ENCODE measurements at places on chromosomes 3 and 15.

DNA sequence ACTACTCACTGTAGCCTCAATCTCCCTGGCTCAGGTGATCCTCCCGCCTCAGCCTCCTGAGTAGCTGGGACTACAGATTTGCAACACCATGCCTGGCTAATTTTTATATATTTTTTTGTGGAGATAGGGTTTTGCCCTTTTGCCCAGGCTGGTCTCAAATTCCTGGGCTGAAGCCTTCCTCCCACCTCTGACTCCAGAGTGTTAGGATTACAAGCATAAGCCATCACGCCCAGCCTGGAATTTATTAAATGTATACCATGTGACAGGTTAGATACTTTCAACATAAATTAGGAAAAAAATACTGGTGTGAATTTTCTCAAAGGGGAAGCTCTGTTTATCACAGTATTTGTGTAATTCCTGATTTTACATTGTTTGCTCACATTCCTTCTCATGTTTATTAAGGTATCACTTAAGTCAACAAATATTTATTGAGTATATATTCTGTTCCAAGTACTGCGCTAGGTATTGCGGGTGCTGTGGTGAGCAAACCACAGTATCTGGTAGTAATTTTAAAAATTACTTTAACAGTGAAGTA is 24.8 kb downstream of the PPP4R2 start:
- no peak for DNase-seq

DNA sequence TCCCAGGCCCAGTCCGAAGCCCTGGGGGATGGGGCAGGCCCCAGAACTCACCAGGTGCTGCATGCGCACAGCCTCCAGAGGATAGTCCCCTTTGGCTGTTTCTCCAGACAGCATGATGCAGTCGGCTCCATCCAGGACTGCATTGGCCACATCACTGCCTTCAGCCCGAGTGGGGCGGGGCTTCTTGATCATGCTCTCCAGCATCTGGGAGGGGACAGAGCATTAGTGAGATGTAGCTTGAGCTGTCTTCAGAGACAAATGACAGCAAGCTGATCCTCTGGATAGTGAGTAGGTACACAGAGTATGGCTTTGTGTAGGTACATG is 9.1 kb upstream of the GRAMD2A start:
- DNase-seq: no peak

DNA sequence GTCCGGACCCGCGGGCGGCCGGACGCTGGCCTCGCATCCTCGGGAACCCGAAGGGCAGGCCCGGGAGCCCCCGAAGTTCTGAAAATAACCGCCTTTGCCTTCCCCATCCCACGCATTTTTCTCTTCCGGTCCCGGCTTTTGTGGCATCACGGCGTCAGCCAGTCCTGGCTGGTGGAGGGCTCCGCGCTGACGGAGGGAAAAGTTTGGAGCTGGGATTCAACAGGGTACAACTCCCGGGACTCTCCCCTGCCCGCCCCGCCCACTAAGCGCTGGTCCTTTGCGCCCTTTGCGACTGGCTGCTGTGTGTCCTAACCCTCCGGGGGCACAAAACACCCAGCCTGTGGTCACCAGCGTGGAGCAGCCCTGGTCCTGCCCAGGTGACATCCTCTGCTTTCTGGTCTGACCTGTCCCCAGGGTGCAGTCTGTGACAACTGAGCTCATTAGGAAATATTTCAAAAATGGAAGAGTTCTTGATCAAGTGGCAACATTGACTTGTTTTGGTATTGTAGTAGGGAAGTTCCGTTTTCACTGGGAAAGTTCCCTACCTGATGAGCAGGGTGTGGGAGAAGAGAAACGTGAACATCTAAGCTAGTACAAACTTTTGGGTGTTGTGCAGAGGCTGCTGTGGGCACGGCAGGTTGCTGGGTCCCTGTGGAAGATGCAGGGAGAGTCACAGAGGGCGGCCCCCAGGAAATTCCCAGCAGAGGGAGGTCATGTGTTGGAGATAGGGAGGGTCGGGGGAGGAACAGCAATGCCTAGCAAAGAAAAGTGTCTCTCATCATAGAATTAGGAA is 775 bp downstream of the ARNT2 start:
- no peak for DNase-seq

DNA sequence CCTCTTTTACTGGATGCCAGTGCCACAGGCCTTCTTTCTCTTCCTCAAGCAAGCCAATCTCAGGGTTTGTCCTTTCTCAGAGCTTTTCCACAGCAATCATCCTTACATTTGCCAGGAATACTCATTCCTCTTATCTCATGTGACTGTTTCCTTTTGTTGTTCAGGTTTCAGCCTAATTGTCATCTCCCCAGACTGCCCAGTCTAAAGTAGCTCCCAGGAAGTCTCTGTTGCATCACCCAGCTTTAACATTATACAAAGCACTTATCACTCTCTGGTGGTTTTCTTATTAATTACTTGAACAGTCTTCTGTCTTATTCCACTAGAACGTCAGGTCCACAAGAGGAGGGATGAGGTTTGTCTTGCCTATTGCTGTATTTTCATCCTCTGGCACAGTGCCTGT is 65.8 kb downstream of the CADPS start:
- no peak for DNase-seq

GRCh38 chr3:180036671-180037455 is at the start of gene PEX5L:
Gene PEX5L (minus strand): TSS chr3:180036937. CDS start chr3:180036599, 338 bp downstream.
- DNase-seq: no peak

GRCh38 chr3:3366386-3366785 is 186.9 kb upstream of the CRBN start:
- DNase-seq: no peak

DNA sequence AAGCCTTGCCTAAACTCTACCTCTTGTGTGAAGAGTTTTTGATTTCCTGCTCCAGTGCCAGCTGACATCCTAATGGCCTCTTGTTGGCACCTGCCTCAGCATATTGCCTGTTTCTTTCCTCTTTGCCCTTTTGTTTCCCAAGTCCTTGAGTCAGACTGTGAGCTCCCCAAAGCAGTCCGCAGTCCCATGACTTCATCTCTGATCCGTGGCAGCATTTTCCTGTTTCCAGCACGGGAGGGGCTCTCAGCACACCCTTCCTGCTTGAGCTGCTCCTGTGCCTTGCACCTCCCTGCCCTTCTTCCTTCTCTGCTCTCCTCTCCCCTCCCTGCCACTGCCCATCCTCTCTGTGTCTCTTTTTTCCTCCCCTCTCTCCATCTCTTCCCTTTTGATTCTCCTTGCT is 179.6 kb downstream of the EPHB1 start:
- no peak for DNase-seq

- DNase-seq: no peak
Observed at GRCh38 chr3:14522768-14523167, 17.4 kb downstream of the GRIP2 start.

- DNase-seq: no peak
Observed at GRCh38 chr3:157201648-157202278, 41.8 kb upstream of the CCNL1 start.

All from effector CD4-positive, alpha-beta T cell (primary cell).